ENCODE measurements at places on chromosomes 11 and 22. TPM values are rescaled to one million over a fixed set of nuclear protein-coding genes. Genes with fewer than 3 reads are reported as not detected.

GAB4 gene
- 0.21 TPM for total RNA-seq

OR2AT4 gene
- not detected for total RNA-seq

DBX1 gene
- not detected for total RNA-seq

SNX32 gene
- total RNA-seq = not detected

PPME1 gene
- 6.2 TPM for total RNA-seq

CNTF gene
- 7.8 TPM for total RNA-seq

GGA1 gene
- total RNA-seq = 60.8 TPM

APOL6 gene
- total RNA-seq = 54.4 TPM

CENPM gene
- 11.9 TPM for total RNA-seq

OR4D6 gene
- total RNA-seq = not detected

OR8D1 gene
- under 0.01 TPM for total RNA-seq
